ENCODE measurements at places on chromosomes 4 and X. TPM values are rescaled to one million over a fixed set of nuclear protein-coding genes. Genes with fewer than 3 reads are reported as not detected.

Gene SRPK3
- total RNA-seq: 1.3 TPM

Gene ASB11
- total RNA-seq: not detected

Gene CXCL5
- total RNA-seq: not detected

Gene RS1
- total RNA-seq: not detected

Gene PRRG3
- 1.8 TPM for total RNA-seq

Gene P2RY8
- 3.2 TPM for total RNA-seq

Gene GLRA2
- not detected for total RNA-seq

Gene MAPK10
- total RNA-seq: 18.4 TPM

Gene ACE2
- 7.2 TPM for total RNA-seq

DNA sequence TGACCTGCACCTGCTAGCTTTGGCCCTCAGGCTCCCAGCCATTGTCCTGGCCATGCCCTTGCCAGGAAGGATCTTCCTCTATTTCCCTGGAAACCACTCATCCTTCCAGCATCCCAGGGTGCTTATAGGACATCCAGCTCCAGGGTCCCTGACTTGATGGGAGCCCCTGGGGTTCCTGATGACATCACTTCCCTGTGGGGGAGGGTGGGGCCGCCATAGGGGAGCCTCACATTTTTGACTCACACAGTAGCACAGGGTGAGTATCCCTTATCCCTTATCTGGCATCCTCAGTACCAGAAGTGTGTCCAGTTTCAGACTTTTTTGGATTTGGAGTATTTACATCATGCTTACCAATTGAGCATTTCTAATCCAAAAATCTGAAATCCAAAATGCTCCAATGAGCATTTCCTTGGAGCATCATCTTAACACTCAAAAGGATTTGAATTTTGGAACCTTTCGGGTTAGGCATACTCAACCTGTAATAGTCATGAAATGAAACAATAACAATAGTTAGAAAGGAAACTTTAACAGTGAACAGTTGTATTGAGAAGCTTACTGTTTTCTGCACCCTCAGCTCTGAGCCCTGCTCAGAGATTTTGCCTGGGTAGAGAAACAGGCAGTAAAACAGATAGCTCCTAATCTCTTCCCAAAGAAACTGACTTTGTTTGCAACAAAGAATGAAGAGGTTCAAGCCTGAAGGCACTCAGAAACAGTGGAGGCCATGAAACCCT lies 22.1 kb downstream of the TNIP2 start:
- H3K27me3 ChIP-seq: no peaks in the 10 kb centered on the region
- no peak for DNase-seq
- H3K4me1 ChIP-seq: no peaks in the 10 kb centered on the region
- H3K4me3 ChIP-seq: no peak overlapping the region

DNA sequence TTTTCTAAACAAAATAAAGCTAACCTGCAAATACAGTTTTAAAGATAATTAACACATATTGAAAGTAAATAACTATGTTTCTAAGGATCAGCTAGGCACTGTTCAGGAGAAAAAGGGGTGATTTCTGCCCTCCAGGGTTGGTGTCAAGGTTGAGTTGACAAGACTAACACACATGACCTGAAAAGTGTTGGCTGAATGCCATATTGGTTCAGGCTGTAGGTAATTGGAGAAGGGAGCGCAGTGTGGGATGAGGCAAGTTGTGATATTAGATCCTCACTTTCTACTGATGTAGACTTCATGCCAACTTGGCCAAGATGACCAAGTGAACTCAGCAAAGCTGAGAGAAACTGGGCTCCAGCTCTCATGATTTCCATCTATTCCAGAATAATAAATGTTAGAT lies 42.2 kb downstream of the PPM1K start:
- H3K4me3 ChIP-seq: no peak overlapping the region
- no peak for DNase-seq
- no peaks in the 10 kb centered on the region for H3K4me1 ChIP-seq
- no peaks in the 10 kb centered on the region for H3K36me3 ChIP-seq
- no peaks in the 10 kb centered on the region for H3K27me3 ChIP-seq

GRCh38 chrX:27995611-27996010 lies 14.4 kb upstream of the DCAF8L1 start:
- DNase-seq: no peak
- H3K27me3 ChIP-seq: no peaks in the 10 kb centered on the region
- H3K4me1 ChIP-seq: no peaks in the 10 kb centered on the region
- H3K27ac ChIP-seq: no peak overlapping the region
- H3K4me3 ChIP-seq: no peak overlapping the region
- no peaks in the 10 kb centered on the region for H3K36me3 ChIP-seq

- H3K27ac ChIP-seq: no peak overlapping the region
- no peak for DNase-seq
- H3K4me1 ChIP-seq: no peaks in the 10 kb centered on the region
- no peaks in the 10 kb centered on the region for H3K36me3 ChIP-seq
- H3K4me3 ChIP-seq: no peak overlapping the region
Measured at GRCh38 chrX:69032601-69033000, 132.7 kb downstream of the PJA1 start.

- no peaks in the 10 kb centered on the region for H3K27me3 ChIP-seq
- DNase-seq: no peak
- no peaks in the 10 kb centered on the region for H3K36me3 ChIP-seq
- H3K4me3 ChIP-seq: no peak overlapping the region
Measured at GRCh38 chr4:38832624-38833528, 23.7 kb downstream of the TLR6 start.

DNA sequence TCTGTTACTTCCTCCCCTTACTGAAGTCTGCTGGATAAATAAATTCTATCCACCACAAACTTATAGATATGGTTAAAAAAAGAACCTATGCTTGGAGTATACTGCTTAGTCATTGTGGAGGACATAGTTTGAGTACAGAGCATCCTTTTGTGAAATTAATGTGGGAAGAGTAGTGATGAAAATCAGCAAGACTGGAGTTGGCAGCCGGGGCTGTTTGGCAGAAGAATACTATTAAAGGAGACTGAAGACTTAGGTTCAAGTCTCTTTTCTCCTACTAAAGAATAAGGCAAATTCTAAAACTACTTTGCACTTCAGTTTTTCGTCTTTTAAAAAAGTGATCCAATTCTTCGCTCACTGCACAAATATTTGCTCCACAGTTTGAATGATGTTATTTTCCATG lies 326.6 kb upstream of the ATOH1 start:
- H3K27me3 ChIP-seq: no peaks in the 10 kb centered on the region
- no peak for DNase-seq
- no peak overlapping the region for H3K27ac ChIP-seq
- H3K36me3 ChIP-seq: no peaks in the 10 kb centered on the region
- H3K4me3 ChIP-seq: no peak overlapping the region

- no peaks in the 10 kb centered on the region for H3K36me3 ChIP-seq
- DNase-seq: no peak
- no peaks in the 10 kb centered on the region for H3K4me1 ChIP-seq
- no peaks in the 10 kb centered on the region for H3K27me3 ChIP-seq
Measured at GRCh38 chrX:48794340-48794910, 7.4 kb upstream of the HDAC6 start.

- DNase-seq: no peak
- no peak overlapping the region for H3K4me3 ChIP-seq
- no peak overlapping the region for H3K27ac ChIP-seq
- H3K27me3 ChIP-seq: no peaks in the 10 kb centered on the region
- H3K4me1 ChIP-seq: no peaks in the 10 kb centered on the region
Measured at GRCh38 chr4:97645071-97645821, 498.0 kb downstream of the STPG2 start.

GRCh38 chrX:31931225-31931624 lies 859.4 kb upstream of the FTHL17 start:
- no peak overlapping the region for H3K4me3 ChIP-seq
- H3K36me3 ChIP-seq: no peaks in the 10 kb centered on the region
- no peak overlapping the region for H3K27ac ChIP-seq
- no peaks in the 10 kb centered on the region for H3K4me1 ChIP-seq
- H3K27me3 ChIP-seq: no peaks in the 10 kb centered on the region
- DNase-seq: no peak

DNA sequence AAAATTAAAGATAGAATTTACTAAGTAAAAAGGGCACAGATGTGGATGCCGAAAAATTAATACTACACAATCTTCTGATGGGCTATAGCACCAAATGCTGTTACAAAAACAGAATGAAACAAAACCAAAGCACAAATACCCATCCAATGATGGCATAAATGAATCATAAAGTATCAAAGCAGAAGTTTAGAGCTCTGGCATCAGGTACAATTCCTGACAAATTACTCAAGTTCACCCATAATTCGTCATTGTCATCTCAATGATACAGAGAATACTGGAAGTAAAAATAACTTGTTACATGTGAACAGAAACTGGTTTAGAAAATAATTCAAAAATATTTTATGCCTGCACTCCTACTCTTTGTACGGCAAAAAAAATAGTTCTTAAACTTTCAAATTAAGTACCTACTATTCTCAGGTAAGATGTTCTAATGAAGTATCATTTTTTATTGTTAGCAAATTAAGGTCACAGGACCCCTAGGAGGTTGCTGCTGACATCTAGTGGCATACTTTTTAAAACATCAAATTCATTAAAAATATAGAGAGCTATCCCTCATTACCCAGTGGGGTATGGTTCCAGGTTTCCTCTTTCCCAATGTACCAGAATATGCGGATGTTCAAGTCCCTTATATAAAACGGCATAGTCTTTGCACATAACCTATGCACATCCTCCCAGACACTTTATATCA lies 126.1 kb downstream of the INPP4B start:
- no peaks in the 10 kb centered on the region for H3K36me3 ChIP-seq
- DNase-seq: no peak
- no peak overlapping the region for H3K27ac ChIP-seq
- no peaks in the 10 kb centered on the region for H3K4me1 ChIP-seq

DNA sequence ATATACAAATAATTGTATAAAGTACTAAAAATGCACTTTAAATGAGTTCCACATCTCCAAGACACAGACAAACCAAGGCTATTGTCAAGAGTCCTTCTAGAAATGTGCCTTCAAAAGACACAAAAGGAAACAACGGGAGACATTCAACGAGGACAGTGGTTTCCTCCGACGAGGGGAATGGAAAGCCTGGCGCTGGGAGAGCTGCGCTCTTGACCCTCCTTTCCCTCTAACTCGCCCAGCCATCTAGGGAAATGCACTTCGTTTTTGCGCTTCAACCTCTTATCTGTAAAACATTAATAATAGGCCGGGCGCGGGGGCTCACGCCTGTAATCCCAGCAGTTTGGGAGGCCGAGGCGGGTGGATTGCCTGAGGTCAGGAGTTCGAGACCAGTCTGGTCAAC lies 37.0 kb downstream of the ZFP42 start:
- H3K4me3 ChIP-seq: no peak overlapping the region
- no peak overlapping the region for H3K27ac ChIP-seq
- no peaks in the 10 kb centered on the region for H3K27me3 ChIP-seq
- H3K4me1 ChIP-seq: no peaks in the 10 kb centered on the region
- DNase-seq: no peak

DNA sequence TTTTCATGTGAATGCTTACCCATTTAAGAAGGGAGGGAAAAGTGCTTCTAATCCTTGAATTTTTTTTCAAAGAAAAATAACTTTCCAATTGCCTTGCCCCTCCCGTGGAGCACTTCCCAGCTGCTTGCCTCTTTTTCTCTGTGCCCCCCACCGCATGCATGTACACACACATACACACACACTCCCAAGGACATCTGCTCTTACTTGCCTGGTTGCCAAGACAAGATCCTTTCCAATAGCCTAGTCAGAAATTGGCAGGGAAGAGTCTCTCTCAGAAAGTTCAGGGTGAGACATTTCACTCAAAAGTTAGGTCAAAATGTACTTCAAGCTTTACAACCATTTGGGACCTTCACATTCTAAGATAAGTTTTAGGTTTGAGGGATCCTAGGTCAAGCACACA lies 10.9 kb downstream of the HHIP start:
- H3K4me1 ChIP-seq: no peaks in the 10 kb centered on the region
- no peak overlapping the region for H3K27ac ChIP-seq
- no peak for DNase-seq
- no peaks in the 10 kb centered on the region for H3K36me3 ChIP-seq

DNA sequence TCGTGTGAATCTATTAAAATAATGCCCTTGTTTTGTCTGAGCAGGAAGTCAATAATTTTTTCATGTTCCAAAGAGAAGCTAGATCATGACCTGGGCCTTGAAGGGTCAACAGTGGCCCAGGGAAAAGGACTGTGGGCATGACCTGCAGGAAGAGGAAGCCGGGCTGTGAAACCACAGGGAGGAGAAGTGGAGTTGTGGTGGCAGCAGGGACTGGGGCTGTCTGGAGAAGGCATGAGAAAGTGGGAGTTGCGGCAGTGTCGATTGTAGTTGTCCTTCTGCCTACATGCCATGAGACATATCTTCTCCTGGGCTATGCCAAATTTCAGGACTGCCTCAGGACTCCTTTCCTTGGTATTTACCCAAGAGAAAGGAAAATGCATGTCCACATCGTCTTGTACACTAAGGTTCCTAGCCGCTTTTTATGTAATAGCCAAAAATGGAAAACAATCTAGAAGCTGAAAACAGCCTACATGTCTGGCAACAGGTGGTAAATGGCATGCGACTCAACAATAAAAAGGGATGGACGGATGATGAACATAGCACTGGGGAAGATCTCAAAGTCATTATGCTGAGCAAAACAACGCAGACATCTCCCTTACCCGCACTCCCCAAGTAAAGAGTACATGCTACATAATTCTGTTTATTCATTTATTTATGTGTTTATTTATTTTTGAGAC lies 13.6 kb upstream of the PTTG2 start:
- no peaks in the 10 kb centered on the region for H3K27me3 ChIP-seq
- H3K4me3 ChIP-seq: no peak overlapping the region
- no peaks in the 10 kb centered on the region for H3K36me3 ChIP-seq
- no peak for DNase-seq
- no peak overlapping the region for H3K27ac ChIP-seq

- DNase-seq: no peak
- peaks cover 11% of the 10 kb centered on the region for H3K4me1 ChIP-seq
- H3K27ac ChIP-seq: no peak overlapping the region
Measured at GRCh38 chr4:52842792-52843191, 19.3 kb upstream of the RASL11B start.

DNA sequence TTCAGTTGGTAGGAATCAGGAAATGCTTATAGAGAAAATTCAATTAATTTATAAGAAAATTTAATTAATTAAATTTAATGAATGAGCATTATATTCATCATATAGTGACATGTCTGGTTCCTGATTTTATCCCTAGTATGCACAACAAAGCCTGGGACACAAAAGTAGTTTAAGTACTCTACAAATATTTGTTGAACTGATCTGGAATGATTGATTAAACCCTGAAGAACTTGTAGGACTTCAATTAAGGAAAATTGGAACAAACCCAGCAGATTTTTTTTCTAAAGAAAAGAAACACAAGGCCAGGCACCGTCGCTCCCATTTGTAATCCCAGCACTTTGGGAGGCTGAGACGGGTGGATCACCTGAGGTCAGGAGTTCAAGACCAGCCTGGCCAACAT lies 4.5 kb upstream of the APELA start:
- no peaks in the 10 kb centered on the region for H3K4me1 ChIP-seq
- DNase-seq: no peak

GRCh38 chr4:16225863-16226815 lies at the start of gene TAPT1:
Gene TAPT1, minus strand, starts transcription at chr4:16226471. Its CDS starts 14 bp downstream, at chr4:16226457.
- no peaks in the 10 kb centered on the region for H3K36me3 ChIP-seq
- no peaks in the 10 kb centered on the region for H3K4me1 ChIP-seq
- peak within 1 kb of the TSS; percentile 95 for H3K27ac ChIP-seq
- no peaks in the 10 kb centered on the region for H3K27me3 ChIP-seq

Data from breast epithelium (tissue), 4 donors.